ENCODE measurements at places on chromosomes 6 and 20. TPM values are rescaled to one million over a fixed set of nuclear protein-coding genes. Genes with fewer than 3 reads are reported as not detected.

TENT5A gene
- 0.60 TPM for total RNA-seq

DNA sequence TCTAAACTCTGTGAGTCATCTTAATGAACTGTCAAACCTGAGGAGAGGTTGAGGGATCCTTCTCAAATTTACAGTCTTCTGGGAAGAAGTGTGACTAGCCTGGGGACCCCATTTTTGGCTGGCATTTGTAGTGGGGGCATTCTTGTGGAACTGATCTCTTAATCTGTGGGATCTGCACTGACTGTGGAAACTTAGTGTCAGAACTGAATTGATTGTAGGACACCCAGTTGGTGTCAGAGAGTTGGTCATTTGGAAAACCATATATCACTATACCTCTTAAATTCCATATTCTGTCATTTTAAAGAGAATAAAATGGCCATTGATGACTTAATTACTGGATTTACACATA is 48.3 kb downstream of the LAMA4 start:
- no peak for DNase-seq

DNA sequence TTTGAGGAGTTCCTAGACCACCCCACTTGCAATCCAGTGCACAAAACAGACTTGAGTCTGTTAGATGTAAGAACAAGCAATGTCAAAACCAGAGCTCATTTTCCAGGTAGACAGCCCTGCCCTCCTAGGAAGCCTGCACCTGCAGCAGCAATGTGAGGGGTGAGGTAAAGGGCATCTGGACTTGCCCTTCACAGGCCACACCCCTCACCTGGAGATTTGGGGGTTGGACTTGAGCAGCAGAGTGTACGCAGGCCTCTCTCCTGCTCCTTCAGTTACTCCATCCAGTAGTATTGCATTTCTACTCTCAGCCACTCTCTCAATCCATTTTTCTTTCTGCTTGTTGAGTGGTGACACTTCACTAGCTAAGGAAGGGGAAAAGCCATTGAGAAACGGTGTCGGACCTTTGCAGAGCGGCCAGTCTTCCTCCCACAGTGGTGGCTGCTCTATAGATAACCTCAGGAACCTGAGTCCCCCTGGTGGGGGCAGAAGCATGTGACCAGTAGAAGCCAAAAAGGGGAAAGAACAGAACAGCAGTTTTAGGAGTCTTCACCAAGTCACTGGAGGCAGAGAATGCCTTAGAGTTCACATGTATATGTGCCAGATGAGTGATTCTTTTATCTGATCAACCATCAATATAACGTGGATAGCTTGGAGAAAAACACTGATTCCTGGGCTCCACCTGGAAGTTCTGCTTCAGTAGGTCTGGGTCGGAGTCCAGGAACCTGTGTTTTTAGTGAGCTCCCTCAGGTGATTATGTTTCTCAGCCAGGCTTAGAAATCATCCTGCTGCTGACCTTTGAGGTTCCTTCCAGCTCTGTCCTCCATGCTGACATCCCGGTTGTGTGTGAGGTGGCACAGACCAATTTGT is 28.0 kb downstream of the ARFGEF2 start:
- no peak for DNase-seq

DNA sequence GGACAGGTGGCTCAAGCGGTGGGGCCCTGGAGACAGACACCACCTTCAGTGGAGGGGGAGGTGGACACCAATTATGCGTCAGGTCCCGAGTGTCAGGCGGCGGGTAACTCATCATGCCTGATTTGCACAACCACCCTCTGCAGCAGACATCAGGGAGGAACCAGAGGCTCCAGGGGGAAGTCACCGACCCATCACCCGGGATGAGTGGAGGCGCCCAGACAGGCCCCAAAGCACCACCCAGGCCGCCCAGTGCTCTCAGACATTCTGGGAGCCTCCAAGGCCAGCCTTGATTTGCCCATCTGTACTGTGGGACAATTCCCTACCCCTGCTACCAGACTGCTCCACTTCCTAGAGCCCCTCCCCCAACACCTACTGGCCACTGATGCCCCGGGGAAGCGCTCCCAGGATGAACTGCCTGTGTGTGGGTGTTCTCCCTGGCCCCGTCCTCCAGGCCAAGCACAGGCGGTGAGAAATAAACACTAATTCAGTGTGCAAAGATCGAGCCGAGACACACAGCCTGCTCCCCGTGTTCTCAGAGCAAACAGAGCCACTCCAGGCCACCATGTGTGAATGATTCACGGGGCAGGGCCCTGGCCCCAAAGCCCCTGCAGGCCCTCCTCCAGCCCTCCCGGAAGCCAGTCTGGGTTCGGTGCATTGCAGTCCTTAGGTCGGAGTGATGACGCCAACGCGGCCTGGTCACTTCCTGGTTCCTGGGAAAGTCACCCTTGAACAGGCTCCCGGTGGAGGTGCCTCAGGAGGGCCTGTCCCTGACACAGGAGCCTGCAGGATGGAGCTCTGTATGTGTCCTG is 107.2 kb downstream of the ASXL1 start:
- peak; percentile 90 for DNase-seq

GRCh38 chr6:3471286-3471685 is 14.4 kb upstream of the SLC22A23 start:
- DNase-seq, result no peak

- DNase-seq, result peak; percentile 44
Observed at GRCh38 chr6:107116328-107116892, 1.1 kb upstream of the BEND3 start.

GRCh38 chr6:16464045-16464444 is 225.7 kb downstream of the GMPR start:
- DNase-seq, result no peak

DNA sequence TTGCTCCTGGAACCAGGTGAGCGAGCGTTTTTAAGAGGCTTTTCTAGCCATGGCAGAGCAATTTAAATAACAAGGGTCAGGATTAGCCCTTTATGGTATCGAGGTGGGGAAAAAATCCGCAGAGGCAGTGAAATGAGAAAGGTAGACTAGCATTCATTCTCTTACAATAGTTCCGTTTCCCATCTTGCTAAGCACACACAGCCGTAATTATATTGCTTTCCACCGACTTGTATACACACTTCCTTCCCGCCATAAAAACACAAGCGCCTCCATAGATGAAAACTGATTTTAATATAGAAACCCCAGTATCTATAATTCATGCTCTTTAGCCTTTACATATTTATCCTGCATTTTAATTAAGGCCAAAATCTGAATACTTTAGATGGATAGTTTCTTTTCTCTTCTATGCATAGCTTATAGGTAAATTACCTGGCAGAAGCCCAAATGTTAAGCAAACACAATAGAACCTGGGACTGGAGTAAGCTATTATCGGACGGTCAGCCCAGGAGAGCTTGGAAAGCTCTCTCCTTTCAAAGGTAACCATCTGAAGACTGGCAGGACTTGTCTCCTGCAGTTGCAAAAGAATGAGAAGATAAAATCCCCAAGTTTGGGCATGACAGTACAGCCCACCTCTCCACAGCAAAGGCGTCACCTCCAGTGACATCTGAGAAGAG is 90.9 kb upstream of the MC3R start:
- no peak for DNase-seq

- DNase-seq, result no peak
Observed at GRCh38 chr20:19725373-19725772, 32.7 kb upstream of the RIN2 start.

DNA sequence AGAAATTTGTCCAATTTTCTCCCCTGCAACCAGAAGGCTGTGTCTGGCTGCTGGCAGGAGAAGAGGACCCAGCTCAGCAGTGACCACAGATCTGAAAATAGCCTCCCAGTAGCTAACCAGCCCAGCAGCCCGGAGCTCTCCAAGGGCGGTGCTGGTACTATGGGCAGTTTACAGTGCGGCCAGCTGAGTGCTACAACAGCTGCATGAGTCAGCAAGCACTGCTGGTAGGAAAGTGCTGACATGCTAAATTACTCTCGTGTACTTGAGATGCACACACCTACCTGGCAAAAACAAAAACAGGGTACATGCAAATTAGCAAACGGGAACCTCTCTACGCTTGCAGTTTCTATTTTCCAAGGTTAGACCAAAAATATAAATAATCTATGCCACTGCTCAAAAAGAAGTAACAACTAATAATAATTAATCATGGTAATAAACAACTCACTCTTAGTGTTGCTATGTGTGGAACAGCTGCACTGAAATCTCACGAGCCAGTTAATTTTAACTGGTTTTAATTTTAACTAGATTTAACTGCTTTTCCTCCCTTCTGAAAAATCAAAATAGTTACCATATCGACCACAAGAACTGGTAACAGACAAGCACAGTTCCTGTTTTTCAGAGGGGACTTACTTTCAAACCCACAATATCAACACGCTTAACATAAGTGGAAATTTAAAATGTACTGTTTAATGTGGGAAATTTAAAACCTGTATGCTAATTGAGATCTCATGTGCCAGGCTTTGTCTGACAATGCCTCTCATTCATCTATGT is 10.8 kb downstream of the BACH2 start:
- DNase-seq, result peak; percentile 89

DNA sequence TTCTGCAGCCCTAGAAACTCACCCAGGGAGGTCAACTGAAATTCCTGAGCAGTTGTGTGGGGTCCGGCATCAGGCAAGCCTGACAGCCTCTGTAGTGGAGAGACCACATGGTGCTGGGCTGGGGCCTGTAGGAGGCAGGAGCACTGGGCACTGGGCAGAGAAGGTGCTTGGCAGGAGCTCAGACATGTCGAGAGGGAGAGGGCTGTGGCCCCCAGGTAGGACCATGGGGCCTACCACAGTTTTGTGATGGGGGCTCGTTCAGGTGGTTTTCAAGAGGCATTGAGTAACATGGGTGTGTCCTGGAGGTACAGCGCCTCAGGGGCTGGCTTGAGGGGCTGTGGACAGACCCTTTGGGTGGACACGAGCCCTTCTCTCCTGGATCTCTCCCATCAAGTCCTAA is 15.9 kb downstream of the SLC22A23 start:
- DNase-seq, result no peak

DNA sequence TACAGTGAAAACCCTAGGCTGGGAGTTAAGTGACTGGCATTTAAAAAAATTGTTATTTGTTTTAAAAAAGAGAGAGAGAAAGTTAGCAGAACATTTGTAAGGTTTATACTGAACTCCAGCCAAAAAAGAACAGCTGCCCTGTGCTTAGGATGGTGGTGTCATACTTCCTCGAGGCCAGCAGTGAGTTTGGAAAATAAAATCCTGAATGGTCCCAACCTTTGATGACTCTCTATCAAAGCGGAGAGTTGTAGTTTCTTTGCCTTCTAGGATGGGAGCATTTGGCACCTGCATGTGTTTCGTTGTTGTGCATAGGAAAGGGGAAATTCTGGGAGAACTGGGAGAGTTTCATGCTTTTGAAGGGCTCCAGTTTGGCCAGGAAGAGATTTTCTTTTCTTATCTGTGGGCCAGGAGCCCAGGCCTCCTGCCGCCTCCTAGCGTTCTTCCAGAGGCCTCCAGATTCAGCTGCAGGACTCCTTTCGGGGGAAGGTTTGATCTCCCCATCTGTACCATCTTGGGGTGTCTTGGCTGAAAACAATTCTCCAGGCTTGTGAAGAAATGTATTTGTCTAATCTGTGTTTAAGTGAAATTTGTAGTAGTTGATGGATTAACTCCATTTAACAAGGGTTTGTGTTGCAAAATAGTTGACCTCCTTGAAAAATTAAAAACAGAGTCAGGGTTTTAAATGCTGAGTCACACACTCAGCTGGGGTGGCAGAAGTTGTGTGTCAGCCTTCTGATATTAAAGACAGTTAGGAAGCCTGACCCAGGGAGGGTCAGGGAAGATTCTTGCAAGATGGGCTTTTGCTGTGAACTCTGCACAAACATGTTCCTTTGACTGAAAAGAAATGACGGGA is 63.4 kb downstream of the TXNDC5 start:
- peak; percentile 81 for DNase-seq

All from lung microvascular endothelial cell (primary cell).